ENCODE measurements at places on chromosomes 1 and 21.

GRCh38 chr1:46248122-46248920, 758 bp downstream of the RAD54L start:
- DNase-seq: peak; percentile 51

- DNase-seq: no peak
These were observed 6.9 kb downstream of the FMO2 start for GRCh38 chr1:171191992-171192391.

- peak; percentile 75 for DNase-seq
These were observed 434.6 kb upstream of the PRMT6 start for GRCh38 chr1:106621853-106622252.

DNA sequence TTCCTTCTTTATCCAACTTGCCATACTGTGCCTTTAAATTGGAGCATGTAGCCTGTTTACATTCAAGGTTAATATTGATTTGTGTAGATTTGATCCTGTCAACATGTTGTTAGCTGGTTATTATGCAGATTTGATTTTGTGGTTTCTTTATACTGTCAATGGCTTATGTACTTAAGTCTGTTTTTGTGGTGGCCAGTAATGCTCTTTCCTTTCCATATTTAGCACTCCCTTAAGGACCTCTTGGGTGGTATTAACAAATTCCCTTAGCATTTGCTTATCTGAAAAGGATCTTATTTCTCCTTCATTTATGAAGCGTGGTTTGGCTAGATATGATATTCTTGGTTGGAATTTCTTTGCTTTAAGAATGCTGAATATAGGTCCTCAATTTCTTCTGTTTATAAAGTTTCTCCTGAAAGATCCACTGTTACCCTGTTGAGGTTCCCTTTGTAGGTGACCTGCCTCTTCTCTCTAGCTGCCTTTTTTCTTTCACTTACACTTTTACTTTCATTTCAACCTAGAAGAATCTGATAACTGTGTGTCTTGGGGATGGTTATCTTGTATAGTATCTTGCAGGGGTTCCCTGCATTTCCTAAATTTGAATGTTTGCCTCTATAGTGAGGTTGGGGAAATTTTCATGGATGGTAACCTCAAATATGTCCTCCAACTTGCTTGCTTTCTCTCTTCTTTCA, 86.9 kb upstream of the NEGR1 start:
- no peak for DNase-seq

DNA sequence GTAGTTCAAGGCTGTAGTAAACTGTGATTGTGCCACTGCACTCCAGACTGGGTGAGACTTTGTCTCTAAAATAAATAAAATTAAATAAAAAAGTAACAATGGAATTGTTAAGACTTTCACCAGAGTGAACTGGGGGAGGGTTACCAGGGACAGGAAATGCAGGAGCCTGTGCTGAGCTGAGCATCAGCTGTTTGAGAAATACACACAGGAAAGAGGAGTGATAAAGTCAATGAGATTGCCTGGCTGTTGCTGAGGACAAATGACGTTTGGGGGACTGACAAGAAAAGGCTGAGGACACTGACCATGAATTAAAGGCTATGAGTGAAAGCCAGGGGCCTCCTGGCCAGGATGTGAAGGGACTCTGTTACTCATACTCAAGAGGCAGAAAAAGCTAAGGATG, 226.3 kb downstream of the SETD4 start:
- no peak for DNase-seq

- no peak for DNase-seq
These were observed 233.9 kb downstream of the KCNH1 start for GRCh38 chr1:210900079-210900478.

Data from NCI-H446 (cell line).